ENCODE measurements at places on chromosomes 13 and 19.

DNA sequence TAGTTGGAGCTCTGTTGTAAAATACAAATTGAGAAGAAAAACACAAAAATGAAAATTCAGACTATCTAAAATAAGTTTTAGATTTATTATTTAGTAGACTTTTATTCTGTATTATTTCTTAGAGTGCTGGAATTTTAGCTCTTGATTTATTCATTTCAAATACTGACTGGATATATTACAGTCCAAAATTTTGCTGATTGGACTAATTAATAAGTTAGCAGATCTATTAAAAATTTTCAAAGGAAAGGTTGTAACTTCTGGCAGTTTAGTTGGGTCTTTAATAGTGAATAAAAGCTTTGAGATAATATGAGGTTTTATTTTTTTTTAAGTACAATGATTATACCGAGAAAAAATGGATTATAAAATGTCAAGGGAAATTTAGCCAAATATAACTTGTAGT, 1224.9 kb upstream of the SPRY2 start:
- no peak for DNase-seq

DNA sequence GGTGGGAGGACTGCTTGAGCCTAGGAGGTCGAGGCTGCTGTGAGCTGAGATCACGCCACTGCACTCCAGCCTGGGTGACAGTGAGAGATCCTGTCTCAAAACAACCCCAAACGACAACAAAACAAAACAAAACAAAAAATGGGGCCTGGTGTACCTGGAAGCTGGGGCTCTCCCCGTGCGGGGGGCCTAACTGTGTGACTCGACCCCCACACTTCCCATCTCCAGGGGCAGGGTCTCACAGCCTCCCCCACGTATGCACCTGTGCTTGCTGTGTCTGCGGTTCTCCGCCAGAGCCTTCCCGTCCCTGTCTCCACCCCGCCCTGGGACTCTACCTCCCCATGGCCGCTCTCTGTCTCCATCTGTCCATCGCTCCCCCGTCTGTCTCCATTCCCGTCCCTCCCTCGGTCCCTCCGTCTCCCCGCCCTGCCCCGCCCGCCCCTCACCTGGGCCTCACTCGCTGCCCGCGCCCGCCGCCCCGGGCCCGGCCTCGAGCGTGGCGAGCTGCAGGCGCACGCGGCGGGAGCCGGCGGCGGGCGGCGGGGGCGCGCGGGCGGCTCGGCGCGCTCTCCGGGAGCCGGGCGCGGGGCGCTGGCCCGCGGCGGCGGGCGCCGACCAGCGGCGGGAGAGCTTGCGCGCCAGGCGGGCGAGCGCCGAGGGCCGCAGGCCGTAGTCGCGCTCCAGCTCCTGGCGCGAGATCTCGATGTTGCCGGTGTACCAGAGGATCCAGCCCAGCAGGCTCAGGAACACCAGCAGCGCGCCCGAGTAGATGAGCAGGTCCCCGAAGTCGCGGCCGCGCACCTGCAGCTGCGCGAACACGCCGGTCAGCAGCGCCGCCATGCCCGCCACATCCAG, 587 bp downstream of the TMEM238 start:
- DNase-seq = no peak

DNA sequence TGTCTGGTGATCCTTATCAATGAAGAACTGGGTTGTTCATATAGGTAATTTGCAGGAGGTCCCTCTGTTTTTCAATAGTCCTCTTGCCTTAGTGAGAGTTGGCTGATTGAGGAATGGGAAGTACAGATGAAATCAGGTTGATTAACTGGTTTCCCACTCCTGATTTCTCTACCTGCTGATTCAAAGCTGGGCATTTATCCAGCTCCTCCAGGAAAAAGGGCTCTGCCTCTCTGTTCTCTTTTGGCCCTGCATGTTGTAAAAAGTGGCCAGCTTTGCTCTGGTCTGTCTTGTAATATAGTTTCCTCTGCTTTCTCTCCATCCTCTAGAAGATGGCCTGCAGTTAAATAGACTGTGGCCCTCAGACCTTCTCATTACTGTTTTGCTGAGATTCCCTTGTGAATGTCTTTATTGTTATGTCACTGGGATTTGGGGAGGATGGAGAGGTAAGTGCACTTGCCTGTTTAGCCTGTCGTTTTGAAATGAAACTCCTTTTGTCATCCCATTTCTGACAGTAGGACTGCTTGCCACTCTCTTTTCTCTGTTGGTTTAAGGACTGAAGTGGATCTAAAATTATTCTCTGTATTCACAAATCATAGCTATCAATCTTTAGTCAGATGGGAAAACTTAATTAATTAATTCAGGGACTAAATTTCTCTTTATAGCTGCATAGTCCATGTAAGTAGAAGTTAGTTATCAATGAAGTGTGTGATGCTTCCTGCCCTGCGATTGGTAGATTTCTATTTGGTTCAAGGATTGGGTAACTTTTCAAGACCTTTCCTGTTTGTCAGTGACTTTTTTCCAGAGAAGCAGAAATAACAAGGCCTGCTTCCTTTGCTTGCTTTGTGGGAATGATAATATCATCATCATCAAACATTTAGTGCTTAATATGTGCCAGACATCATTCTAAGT, 28.5 kb downstream of the GARRE1 start:
- DNase-seq = no peak

DNA sequence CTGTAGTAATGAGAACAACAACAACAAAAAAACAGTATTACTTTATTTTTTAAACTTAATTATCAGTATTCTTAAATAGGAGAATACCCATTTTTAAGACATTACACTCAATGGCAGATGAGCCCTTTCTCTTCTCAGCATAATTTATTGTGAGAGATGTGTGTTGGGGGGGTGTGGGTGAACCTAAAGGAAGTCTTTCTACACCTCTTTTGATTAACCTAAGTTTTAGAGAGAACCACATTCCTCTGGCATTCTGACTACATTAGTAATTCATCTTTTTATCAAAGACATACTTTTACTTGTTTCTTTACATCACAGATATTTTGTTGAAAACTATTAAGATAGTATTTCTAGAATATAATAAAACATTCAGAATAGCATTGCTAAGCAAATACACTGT, 890.9 kb downstream of the PCDH9 start:
- DNase-seq = no peak

GRCh38 chr13:43905435-43906031, 25.8 kb downstream of the LACC1 start:
- peak; percentile 34 for DNase-seq

DNA sequence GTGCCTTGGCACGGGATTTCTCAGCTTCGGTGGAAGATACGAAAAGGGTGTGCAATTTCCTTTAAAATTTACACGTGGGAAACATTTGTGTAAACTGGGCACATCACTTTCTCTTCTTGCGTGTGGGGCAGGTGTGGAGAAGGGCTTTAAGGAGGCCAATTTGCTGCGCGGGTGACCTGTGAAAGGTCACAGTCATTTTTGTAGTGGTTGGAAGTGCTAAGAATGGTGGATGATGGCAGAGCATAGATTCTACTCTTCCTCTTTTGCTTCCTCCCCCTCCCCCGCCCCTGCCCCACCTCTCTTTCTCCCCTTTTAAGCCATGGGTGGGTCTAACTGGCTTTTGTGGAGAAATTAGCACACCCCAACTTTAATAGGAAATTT, 7.2 kb downstream of the SLITRK5 start:
- no peak for DNase-seq

- DNase-seq = no peak
These were observed 309.8 kb downstream of the KLF5 start for GRCh38 chr13:73368608-73369007.

DNA sequence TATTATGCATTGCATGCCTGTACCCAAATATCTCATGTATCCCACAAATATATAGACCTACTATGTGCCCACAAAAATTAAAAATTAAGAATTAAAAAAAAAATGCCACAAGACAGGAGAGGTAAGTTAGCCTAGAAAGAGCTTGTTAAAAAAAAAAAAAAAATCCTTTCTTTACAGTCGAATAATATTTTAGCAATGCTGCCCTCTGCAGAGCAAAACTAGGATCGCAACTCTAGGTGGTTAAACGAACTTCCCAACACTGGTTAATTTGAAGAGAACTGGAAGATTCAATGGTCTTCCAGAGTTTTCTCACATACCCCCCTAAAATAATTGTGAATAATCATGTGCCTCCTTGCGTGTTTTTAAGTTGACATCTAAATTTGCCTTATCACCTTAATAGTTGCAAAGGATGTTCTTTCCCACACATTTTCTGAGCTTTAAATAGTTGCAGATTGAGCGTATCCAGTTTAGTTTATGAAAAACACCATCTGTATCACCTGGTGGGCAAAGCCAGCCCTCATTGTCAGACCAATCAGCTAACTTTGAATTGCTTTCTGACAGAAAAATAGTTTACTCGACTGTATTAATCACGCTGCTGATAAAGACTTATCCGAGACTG, 47.4 kb upstream of the RCBTB2 start:
- peak; percentile 40 for DNase-seq

GRCh38 chr19:56114051-56114777, 6.9 kb downstream of the ZNF787 start:
- DNase-seq = no peak

- DNase-seq = no peak
These were observed 11.2 kb upstream of the PRR19 start for GRCh38 chr19:42290523-42291434.

DNA sequence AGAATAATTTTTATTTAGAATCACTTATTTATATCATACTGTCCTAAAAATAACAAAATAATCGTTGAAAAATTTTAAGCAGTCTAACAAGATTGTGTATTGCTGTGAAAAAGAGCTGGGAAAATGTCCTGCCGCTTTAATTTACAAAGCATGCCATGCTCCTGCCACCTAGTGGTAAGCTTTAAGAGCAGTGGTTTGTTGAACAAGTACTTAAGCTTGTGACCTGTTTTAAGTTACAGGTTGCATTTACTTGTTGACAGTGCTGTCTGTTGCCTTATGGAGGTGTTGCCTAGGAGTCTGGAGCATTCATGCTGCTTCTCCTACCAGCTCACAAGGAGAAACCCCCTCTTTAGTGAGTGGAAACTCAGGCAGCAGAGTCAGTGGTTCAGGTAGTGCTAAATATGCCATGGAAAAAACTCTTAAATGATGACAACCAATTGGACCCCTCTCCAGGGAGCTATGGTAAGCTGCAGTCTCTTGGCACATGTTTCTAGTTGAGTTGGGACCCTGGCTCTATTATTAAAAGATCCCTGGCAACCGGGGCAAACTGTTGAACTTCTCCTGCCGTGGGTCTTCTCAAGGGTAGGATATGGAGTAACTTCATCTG, 68.4 kb downstream of the SPATA13 start:
- DNase-seq = no peak

GRCh38 chr13:27482983-27483382, 32.6 kb upstream of the MTIF3 start:
- DNase-seq = no peak

- no peak for DNase-seq
These were observed 204.7 kb downstream of the SHISA2 start for GRCh38 chr13:25847145-25847544.

GRCh38 chr13:71291842-71292146, 575.2 kb downstream of the DACH1 start:
- DNase-seq = no peak

DNA sequence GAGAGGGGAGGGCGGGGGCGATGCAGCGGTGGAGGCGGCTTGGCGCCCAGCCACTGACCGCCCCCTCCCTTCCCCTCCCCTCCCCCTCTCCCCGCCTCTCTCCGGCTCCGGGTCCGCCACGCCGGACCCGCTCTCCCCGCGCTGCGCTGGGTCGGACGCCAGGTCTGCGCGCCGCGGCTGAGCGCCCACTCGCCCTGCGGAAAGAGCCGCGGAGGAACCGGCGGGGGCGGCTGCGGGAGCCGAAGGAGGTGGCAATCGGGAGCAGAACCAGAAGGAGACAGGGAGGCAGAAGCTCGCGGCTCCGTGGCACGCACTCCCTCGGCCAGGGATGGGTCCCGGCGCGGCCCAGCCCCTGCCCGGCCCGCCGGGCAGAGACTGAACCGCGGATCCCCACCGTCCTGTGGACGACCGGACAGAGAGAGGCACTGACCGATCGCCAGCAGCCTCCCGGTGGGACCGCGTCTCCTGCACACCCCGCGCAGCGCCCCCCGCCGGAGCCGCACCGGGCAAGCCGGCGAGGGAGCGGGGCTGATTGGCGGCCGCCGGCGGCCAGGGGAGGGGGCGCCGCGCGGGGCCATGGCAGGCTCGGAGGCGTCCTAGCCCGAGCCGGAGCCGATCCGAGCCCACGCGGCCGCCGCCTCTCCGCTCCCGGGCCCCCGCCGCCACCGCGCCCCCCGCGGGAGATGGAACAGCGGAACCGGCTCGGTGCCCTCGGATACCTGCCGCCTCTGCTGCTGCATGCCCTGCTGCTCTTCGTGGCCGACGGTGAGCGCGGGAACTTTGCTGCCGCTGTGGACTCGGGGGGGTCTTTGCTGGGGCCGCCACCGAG, at the start of gene VSTM2B:
Gene VSTM2B (plus strand): TSS at position 94 of the 829 bp plus-strand sequence. CDS start 590 bp downstream, at position 684.
- DNase-seq = no peak

- DNase-seq = no peak
These were observed 10.5 kb upstream of the PRR19 start for GRCh38 chr19:42291435-42291810.
